ENCODE measurements at places on chromosomes 16 and 17. TPM values are rescaled to one million over a fixed set of nuclear protein-coding genes. Genes with fewer than 3 reads are reported as not detected.

Gene CCL4
- polyA plus RNA-seq: not detected

Gene CA4
- polyA plus RNA-seq: 0.15 TPM

Gene TVP23C
- polyA plus RNA-seq: 4.7 TPM

Gene TEKT5
- not detected for polyA plus RNA-seq

Gene GLIS2
- polyA plus RNA-seq: 6.5 TPM

DNA sequence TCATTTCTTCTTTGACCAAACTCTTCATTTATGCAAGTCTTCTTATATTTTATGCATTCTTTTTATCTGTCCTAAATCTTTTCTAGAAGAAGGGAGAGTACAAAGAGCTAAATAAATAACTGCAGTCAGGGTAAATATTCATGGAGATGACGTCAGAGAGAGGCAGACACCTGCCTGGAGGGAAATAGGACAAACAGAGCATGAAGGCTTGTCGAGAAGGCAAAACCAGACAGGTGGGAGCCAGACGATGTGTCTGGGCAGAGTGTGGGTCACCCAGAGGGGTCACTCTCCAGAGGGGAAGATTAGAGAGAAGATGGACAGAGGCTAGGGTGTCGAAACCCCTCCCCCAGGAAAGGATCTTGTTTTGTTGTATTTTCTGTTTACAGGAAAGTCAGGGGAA lies 78.3 kb upstream of the RPL38 start:
- no peak overlapping the region for H3K4me3 ChIP-seq
- DNase-seq: peak; percentile 57

GRCh38 chr16:1877089-1877488 lies 5.1 kb upstream of the MEIOB start:
- peaks cover 9% of the 10 kb centered on the region for H3K27me3 ChIP-seq
- H3K4me1 ChIP-seq: no peaks in the 10 kb centered on the region
- no peaks in the 10 kb centered on the region for H3K36me3 ChIP-seq
- no peak for DNase-seq

GRCh38 chr17:17902376-17902775 lies 65.6 kb upstream of the SREBF1 start:
- H3K27me3 ChIP-seq: no peaks in the 10 kb centered on the region
- H3K27ac ChIP-seq: peak overlapping the region; percentile 29
- DNase-seq: no peak
- H3K4me3 ChIP-seq: no peak overlapping the region
- H3K4me1 ChIP-seq: peaks cover 40% of the 10 kb centered on the region
- H3K36me3 ChIP-seq: peaks cover 23% of the 10 kb centered on the region

- peaks cover 10% of the 10 kb centered on the region for H3K4me1 ChIP-seq
- no peaks in the 10 kb centered on the region for H3K27me3 ChIP-seq
- DNase-seq: no peak
- peak overlapping the region; percentile 91 for H3K4me3 ChIP-seq
- peaks cover 14% of the 10 kb centered on the region for H3K36me3 ChIP-seq
Observed at GRCh38 chr16:1942047-1942809, 771 bp downstream of the MSRB1 start.

GRCh38 chr17:50181144-50181543 lies 15.3 kb downstream of the SGCA start:
- H3K4me1 ChIP-seq: peaks cover 43% of the 10 kb centered on the region
- no peak overlapping the region for H3K27ac ChIP-seq
- no peak overlapping the region for H3K4me3 ChIP-seq
- H3K36me3 ChIP-seq: peaks cover 23% of the 10 kb centered on the region

DNA sequence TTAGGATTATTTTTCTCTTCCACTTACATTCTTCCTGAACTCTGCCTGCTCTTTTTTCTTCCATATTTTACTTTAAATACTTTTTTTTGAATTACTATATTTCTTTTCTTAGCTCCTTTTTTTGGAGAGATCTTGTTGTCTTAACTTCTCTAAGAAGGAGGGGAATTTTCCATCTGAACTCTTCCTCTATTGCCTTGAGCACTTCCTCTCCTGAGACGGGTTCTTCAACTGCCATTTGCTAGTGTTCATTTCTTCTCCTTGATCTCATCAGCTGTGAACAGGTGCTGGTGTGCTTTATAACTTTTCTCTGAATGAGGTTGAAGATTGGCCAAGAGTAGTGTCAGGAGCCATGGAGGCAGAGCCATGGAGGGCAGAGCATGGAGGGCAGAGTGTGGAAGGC lies 15.1 kb upstream of the CD300LD start:
- no peaks in the 10 kb centered on the region for H3K36me3 ChIP-seq
- H3K27me3 ChIP-seq: no peaks in the 10 kb centered on the region
- no peak overlapping the region for H3K27ac ChIP-seq
- DNase-seq: no peak
- no peaks in the 10 kb centered on the region for H3K4me1 ChIP-seq

- no peak for DNase-seq
- no peaks in the 10 kb centered on the region for H3K36me3 ChIP-seq
- H3K27ac ChIP-seq: no peak overlapping the region
Observed at GRCh38 chr16:85582229-85582991, 30.7 kb upstream of the GSE1 start.

DNA sequence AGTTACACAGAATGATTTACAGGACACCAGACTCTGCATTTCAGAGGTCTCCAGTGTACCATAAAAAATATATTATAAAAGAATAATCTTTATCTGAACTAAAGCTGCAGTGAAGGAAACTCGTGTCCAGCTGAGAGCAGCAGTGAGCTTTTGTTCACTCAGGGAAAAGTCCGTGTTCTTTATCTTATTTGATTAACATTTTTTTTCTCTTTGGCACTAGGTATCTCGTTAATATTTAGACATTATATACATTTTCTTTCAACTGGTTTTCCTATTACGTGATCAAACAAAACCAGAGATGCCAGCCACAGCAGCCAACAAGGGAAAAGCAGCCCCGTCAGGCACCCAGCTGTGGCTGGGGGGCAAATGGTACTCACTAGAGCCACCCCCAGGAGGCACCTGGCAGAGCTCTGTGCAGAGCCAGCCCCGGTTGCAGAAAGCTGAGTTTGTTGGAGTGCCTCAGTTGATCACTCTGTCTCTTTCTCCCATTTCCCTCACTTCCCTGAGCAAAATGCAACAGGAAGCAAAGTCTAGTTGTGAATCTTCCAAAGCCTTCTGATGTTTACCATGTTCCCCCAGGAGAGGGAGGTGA lies 1.1 kb upstream of the HS3ST4 start:
- no peaks in the 10 kb centered on the region for H3K4me1 ChIP-seq
- H3K4me3 ChIP-seq: no peak overlapping the region
- DNase-seq: no peak
- H3K27ac ChIP-seq: no peak overlapping the region
- no peaks in the 10 kb centered on the region for H3K36me3 ChIP-seq

- H3K36me3 ChIP-seq: no peaks in the 10 kb centered on the region
- H3K27me3 ChIP-seq: no peaks in the 10 kb centered on the region
- H3K4me1 ChIP-seq: no peaks in the 10 kb centered on the region
- DNase-seq: no peak
- H3K4me3 ChIP-seq: peak overlapping the region; percentile 67
Observed at GRCh38 chr17:75032720-75033280, 14.0 kb downstream of the ATP5PD start.

DNA sequence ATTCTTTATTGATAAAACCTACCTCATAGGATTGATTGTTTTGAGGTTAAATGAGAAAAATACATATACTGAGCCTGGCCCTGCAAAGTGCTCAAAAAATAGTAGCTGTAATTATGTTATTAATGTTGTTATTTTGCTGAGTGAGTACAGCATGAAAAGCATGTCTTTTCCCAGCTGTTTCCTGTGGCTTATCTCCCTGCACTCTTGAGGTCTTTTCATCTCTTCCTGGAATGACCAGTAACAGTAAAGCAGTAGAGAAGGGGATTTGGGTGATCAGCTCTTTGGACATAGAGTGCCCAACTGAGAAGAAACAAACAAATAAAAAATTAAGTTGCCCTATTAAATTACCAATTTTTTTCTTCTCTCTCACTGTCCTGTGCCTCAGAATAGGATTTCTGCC lies 53.7 kb downstream of the NFAT5 start:
- H3K27ac ChIP-seq: no peak overlapping the region
- H3K4me3 ChIP-seq: no peak overlapping the region
- peaks cover 3% of the 10 kb centered on the region for H3K4me1 ChIP-seq
- peak; percentile 15 for DNase-seq

DNA sequence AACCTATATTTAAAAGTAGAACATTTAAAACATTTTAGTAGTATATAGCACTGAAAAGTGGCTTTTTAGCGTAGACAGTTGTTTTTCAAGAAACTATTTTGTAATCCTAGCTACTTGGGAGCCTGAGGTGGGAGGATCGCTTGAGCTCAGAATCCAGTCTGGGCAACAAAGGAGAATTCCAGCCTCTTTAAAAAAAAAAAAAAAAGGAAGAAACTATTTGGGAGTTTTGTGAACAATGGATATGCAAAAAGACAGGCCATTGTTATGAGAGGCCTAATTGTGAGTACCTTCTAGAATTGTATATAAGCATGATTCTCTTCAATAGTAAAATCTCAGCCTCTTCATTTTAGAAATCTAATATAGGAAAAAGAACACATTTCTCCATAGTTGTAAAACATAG lies 17.6 kb downstream of the OMG start:
- H3K27me3 ChIP-seq: no peaks in the 10 kb centered on the region
- DNase-seq: no peak
- H3K36me3 ChIP-seq: peaks cover 22% of the 10 kb centered on the region
- no peak overlapping the region for H3K4me3 ChIP-seq
- no peaks in the 10 kb centered on the region for H3K4me1 ChIP-seq

DNA sequence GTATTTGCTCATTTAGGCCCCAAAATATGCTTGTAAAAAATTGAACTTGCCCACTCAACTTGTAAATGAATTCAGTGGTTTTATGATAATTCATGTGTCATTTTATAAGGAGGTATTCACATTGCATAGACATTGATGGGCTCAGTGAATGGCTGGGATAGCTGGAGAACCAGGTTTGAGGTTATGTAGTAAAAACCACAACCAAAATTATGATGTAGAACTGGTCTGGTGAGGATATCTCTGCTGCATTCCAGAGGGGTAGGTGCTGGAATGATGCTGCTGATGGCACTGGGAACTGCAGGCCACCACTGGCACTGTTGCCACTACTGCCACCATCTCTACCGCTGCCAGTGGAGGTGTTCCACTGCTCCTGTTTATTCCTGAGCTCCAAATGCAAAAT lies 21.5 kb upstream of the RABEP1 start:
- H3K27ac ChIP-seq: no peak overlapping the region
- H3K36me3 ChIP-seq: no peaks in the 10 kb centered on the region
- no peak for DNase-seq
- no peaks in the 10 kb centered on the region for H3K27me3 ChIP-seq
- no peaks in the 10 kb centered on the region for H3K4me1 ChIP-seq

DNA sequence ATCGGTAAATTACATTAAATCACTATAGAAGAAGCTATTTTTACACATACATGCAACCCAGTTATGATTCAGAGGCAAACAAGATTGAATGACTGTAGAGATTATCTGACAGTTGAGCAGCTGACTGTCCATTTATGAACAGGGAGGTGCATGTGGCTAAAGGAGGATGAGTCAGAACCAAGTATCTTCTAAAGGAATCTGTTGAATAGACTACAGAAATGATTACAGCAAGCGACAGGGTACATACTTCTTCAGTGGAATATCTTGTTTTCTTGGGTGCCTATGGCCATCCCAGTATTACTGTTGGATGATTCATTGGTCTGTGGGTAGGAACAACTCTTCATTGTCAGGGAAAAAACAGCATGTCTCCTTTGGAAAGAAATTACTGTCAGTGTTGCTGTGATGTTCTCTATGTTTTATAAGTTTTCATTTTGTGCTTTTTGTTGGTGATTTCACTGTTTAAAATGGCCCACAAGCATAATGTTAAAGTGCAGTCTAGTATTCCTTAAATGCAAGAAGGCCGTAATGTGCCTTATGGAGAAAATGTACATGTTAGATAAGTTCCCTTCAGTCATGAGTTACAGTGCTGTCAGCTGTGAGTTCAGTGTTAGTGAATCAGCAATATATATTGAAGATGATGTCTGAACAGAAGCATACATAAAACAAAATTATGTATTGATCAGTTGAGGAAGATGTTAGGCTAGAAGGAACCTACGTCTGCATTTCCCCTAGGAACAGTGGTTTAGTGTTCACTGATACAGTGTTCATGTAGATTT lies 27.0 kb downstream of the CBFB start:
- H3K36me3 ChIP-seq: no peaks in the 10 kb centered on the region
- peak overlapping the region; percentile 85 for H3K27ac ChIP-seq
- no peaks in the 10 kb centered on the region for H3K4me1 ChIP-seq
- DNase-seq: peak; percentile 21

DNA sequence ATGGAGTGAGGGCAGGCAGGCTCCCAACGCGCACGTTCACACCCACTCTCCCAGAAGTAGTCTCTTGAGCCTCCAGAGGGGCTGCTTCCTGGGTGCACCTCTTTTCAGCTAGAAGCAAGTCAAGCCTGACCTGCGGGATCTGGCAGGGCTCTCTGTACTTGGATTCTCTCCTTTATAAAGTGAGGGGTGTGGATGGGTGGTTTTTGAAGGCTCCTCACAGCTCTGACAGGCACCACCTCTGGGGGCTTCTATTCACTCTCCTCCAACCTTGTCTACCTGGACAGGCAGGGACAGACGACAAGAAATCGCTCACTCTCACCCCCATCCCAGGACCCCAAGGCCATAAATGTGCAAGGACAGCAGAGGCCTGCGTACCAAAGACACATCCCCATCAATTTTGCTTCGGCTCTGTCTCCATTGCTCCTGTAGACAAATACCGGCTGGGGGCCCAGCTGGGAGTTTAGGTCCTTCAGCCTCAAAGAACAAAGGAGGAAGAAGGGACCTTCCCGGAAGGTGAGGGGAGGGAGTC lies 814 bp upstream of the DYNLL2 start:
- 0 out of 2 replicates have a peak overlapping the region, but pooled peaks have one; percentile 28 for H3K4me3 ChIP-seq
- DNase-seq: no peak
- peaks cover 4% of the 10 kb centered on the region for H3K27me3 ChIP-seq
- peaks cover 22% of the 10 kb centered on the region for H3K36me3 ChIP-seq

- H3K4me1 ChIP-seq: no peaks in the 10 kb centered on the region
- H3K36me3 ChIP-seq: no peaks in the 10 kb centered on the region
- H3K27ac ChIP-seq: no peak overlapping the region
- DNase-seq: no peak
- H3K4me3 ChIP-seq: no peak overlapping the region
Observed at GRCh38 chr17:34475296-34475695, 104.1 kb upstream of the TMEM132E start.

DNA sequence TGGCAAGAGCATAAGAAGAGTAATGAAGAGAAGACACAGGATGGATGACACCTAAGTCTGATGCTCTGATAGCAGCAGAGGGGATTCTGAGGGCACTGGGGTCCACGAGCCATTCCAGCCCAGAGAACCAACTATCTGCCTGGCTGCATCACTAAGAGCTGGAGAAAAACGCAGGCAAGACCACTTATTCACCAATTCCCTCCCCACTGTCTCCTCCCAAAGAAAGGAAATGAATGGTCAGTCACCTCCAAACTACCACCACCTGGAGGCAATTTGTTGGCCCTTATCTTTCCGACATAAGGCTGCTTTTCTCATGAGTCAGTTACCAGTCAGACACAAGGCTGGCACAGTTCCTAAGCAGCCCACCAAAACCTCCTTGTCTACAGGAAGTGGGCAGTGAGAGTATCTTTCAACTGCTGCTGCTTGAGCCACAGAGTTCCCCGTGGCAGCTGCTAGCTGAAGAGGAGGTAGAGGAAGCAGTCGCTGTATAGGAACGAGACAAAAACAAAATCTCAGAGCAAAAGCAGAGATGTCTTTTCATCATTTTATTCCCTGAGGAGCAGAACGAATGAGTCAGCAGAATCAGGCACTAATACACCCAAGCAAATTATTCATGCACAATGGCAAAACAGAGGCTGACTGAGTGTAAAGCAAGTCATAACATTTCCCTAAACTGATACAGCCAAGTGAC lies 111.1 kb downstream of the SMG6 start:
- no peaks in the 10 kb centered on the region for H3K27me3 ChIP-seq
- H3K27ac ChIP-seq: peak overlapping the region; percentile 88
- peaks cover 47% of the 10 kb centered on the region for H3K4me1 ChIP-seq

- DNase-seq: no peak
- no peaks in the 10 kb centered on the region for H3K27me3 ChIP-seq
- no peak overlapping the region for H3K4me3 ChIP-seq
- no peaks in the 10 kb centered on the region for H3K36me3 ChIP-seq
- H3K4me1 ChIP-seq: no peaks in the 10 kb centered on the region
Observed at GRCh38 chr17:70295329-70295728, 126.0 kb downstream of the KCNJ2 start.
